Left ventricle myocardium inferior (tissue), 1 donor: ENCODE measurements at places on chromosomes 5 and 9.

DNA sequence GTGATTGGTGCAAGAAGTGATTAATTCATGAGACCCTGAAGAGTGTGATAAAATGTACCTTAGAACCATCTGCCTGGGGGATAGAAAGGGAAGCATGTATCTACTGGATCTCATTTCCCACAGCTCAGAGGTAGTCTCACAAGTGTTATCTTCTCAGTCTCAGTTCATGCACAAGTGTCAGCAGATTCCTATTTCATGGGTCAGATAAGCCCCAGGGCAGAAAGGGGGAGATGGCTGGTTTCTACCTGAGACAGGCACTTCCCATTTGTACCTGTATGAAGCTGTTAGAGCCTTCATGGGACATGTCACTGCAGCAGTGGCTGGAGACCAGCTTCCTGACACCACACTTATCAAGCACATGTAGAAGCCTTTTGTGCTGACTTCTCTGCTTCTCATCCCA, 45.6 kb upstream of the SMIM15 start:
- no peak overlapping the region for H3K27ac ChIP-seq
- no peak overlapping the region for H3K4me3 ChIP-seq
- DNase-seq: no peak
- H3K36me3 ChIP-seq: no peaks in the 10 kb centered on the region

- H3K36me3 ChIP-seq: no peaks in the 10 kb centered on the region
- DNase-seq: no peak
Observed at GRCh38 chr5:118052503-118052902, 935.8 kb downstream of the DTWD2 start.

GRCh38 chr5:156934450-156935211, 28.4 kb downstream of the TIMD4 start:
- no peak overlapping the region for H3K4me3 ChIP-seq
- H3K36me3 ChIP-seq: no peaks in the 10 kb centered on the region
- no peaks in the 10 kb centered on the region for H3K27me3 ChIP-seq
- H3K27ac ChIP-seq: no peak overlapping the region
- no peaks in the 10 kb centered on the region for H3K4me1 ChIP-seq
- DNase-seq: no peak

DNA sequence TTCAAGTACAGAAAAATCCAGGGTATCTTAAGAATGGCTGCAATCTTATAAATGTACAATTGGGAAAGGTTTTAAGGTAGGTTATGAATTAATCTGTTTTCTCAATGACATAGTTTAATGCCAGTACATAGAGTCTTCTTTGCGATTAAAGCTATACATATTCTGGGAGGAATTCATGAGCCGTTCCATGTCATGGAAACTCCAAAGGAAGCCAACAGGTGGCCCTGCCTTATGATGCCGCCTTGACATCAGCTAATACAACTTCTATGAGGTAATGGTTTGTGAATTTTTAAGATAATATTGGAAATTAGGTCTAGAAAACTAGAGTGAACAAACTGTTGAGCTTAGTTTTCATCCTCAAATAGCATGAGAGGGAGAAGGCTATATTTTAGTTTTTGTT, 713.4 kb downstream of the EFNA5 start:
- DNase-seq: no peak
- H3K4me3 ChIP-seq: no peak overlapping the region
- no peaks in the 10 kb centered on the region for H3K27me3 ChIP-seq
- H3K27ac ChIP-seq: no peak overlapping the region

- peaks cover 12% of the 10 kb centered on the region for H3K4me1 ChIP-seq
- peak overlapping the region; percentile 15 for H3K27ac ChIP-seq
- H3K27me3 ChIP-seq: no peaks in the 10 kb centered on the region
- no peaks in the 10 kb centered on the region for H3K36me3 ChIP-seq
- DNase-seq: peak; percentile 57
Observed at GRCh38 chr9:108727580-108728111, 128.1 kb downstream of the ACTL7B start.

GRCh38 chr9:115587310-115587709, 469.4 kb upstream of the TNC start:
- H3K27me3 ChIP-seq: no peaks in the 10 kb centered on the region
- H3K4me1 ChIP-seq: no peaks in the 10 kb centered on the region
- DNase-seq: no peak
- no peak overlapping the region for H3K4me3 ChIP-seq

GRCh38 chr9:75743855-75744254, 146.6 kb upstream of the PCSK5 start:
- H3K4me3 ChIP-seq: no peak overlapping the region
- H3K27ac ChIP-seq: no peak overlapping the region
- H3K4me1 ChIP-seq: peaks cover 15% of the 10 kb centered on the region
- DNase-seq: no peak

DNA sequence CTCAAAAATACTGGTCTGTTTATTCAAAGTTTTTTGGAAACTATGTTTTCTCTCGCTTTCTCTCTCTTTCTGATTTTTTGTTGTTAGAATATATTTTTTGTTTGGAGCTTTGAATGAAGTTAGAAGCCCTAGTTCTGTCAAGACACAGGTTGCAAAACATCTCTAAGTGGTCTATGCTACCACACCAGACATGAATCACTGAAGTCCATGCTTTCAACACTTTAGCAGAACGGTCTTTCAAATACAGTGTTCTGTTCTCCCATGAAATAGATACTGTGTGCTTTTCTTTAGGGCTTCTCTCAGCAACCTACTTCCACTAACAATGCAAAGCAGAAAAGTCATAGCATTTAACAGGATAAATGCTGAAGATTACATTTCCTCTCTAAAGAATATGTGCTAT, 392.5 kb downstream of the TMEM167A start:
- no peak overlapping the region for H3K4me3 ChIP-seq
- H3K36me3 ChIP-seq: no peaks in the 10 kb centered on the region
- H3K27me3 ChIP-seq: no peaks in the 10 kb centered on the region
- H3K27ac ChIP-seq: no peak overlapping the region
- H3K4me1 ChIP-seq: no peaks in the 10 kb centered on the region

- H3K27ac ChIP-seq: no peak overlapping the region
- DNase-seq: no peak
- no peaks in the 10 kb centered on the region for H3K36me3 ChIP-seq
- H3K27me3 ChIP-seq: no peaks in the 10 kb centered on the region
Observed at GRCh38 chr5:83453937-83454336, 17.6 kb upstream of the VCAN start.

- H3K27ac ChIP-seq: no peak overlapping the region
- no peak for DNase-seq
- no peak overlapping the region for H3K4me3 ChIP-seq
- H3K36me3 ChIP-seq: no peaks in the 10 kb centered on the region
- peaks cover 57% of the 10 kb centered on the region for H3K27me3 ChIP-seq
- H3K4me1 ChIP-seq: peaks cover 24% of the 10 kb centered on the region
Observed at GRCh38 chr5:135194573-135195269, 160.7 kb upstream of the PITX1 start.

DNA sequence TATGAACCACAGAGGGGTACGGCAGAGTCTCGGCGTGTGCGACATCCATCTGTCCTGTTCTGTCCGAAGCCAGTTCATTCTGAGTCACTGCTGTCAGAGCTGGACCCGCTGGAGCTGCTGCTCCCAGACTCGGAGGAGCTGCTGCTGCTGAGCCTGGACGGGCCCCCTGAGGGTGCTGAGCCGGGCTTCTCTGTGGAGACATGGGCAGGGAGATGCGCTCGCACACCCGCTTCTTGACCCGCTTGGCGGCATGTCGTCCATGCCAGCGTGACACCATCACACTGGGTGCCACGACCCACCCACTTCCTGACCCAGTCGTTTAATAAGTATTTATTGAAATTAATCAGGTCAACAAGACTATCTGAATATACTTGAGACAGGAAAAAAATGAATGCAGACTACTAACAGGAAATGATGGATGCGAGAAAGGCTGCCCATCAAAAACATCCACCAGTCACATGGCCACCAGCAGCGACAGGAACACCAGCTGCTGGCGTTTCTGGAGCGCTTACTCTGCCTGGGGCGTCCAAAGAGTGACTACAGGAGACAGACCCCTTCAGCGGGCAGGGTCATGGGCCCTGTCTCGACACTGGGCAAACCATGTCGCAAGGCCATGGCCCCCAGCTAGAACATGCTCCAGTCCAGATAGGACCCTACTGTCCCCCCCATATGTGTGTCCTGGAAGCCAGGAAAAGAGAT, 8.4 kb downstream of the BRD3OS start:
- H3K36me3 ChIP-seq: peaks cover 86% of the 10 kb centered on the region
- H3K27me3 ChIP-seq: no peaks in the 10 kb centered on the region
- no peaks in the 10 kb centered on the region for H3K4me1 ChIP-seq
- no peak overlapping the region for H3K4me3 ChIP-seq

DNA sequence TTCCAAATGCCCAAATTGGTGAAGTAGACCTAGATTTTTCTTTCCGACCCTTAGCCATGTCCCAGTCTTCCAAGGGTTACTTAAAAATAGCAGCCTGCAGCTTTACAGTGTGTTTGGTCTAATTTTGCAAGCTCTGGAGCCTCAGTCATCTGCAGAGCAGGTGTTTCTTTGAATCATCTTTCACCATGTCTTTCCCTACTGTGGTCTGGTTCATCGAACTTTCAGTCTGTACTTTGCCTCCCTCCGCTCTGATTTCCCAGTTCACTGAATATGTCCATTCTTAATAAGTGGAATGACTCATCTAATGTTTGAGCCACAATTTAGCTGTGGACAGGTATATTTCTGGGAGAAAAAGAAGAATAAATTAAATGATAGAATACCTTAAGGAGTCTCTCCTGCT, 1060.7 kb downstream of the EFNA5 start:
- H3K27ac ChIP-seq: no peak overlapping the region
- no peaks in the 10 kb centered on the region for H3K36me3 ChIP-seq
- H3K27me3 ChIP-seq: no peaks in the 10 kb centered on the region

- DNase-seq: no peak
- H3K27ac ChIP-seq: no peak overlapping the region
- no peaks in the 10 kb centered on the region for H3K27me3 ChIP-seq
- H3K4me1 ChIP-seq: no peaks in the 10 kb centered on the region
- H3K36me3 ChIP-seq: peaks cover 5% of the 10 kb centered on the region
- H3K4me3 ChIP-seq: no peak overlapping the region
Observed at GRCh38 chr5:120690621-120691407, 226.7 kb downstream of the PRR16 start.

GRCh38 chr9:120833325-120833724, 9.4 kb downstream of the PSMD5 start:
- H3K27ac ChIP-seq: no peak overlapping the region
- no peaks in the 10 kb centered on the region for H3K4me1 ChIP-seq
- H3K36me3 ChIP-seq: peaks cover 52% of the 10 kb centered on the region
- no peaks in the 10 kb centered on the region for H3K27me3 ChIP-seq
- H3K4me3 ChIP-seq: no peak overlapping the region

DNA sequence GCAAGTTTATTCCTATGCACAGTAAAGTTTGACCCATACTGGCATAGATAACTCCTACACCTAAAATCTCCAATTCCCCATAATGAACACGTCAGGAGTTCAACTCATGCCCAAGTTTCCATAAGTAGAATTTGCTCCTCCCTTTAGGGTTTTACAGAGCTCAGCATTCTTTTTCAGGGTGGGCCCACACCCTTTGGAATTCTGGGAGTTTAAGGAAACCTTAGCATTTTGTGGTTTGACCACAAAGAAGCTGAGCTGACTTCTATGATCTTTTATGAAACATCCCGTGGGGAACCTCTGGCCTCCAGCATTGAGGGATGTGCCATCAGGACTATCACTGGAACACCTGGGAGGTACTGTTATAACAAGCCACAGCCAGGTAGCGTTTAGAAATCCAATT, 220.6 kb upstream of the MAP3K1 start:
- H3K27me3 ChIP-seq: no peaks in the 10 kb centered on the region
- H3K4me1 ChIP-seq: peaks cover under 1% of the 10 kb centered on the region
- H3K4me3 ChIP-seq: no peak overlapping the region
- H3K36me3 ChIP-seq: no peaks in the 10 kb centered on the region
- no peak overlapping the region for H3K27ac ChIP-seq
- no peak for DNase-seq

DNA sequence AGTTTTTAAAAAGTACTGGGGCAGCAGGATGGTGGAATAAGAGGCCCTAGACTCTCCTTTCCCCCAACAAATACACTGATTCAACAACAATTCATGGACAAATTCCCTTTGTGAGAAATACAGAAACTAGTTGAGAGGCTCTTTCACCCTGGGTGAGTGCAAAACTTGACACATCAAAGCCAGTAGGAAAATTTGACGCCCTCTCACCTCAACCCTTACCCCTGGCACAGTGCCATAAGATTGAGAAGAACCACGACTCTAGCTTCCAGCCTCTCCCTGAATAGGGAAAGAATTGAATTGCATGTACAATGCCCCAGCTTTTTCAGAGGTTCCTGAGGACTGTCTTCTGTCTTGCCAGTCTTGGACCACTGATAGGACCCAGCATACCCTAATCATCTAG, 12.3 kb downstream of the KIF4B start:
- no peak overlapping the region for H3K27ac ChIP-seq
- DNase-seq: no peak
- no peaks in the 10 kb centered on the region for H3K36me3 ChIP-seq
- no peaks in the 10 kb centered on the region for H3K4me1 ChIP-seq
- H3K27me3 ChIP-seq: no peaks in the 10 kb centered on the region
- no peak overlapping the region for H3K4me3 ChIP-seq

GRCh38 chr5:137629646-137630045, 106.2 kb downstream of the KLHL3 start:
- H3K27ac ChIP-seq: peak overlapping the region; percentile 70
- H3K4me1 ChIP-seq: peaks cover 44% of the 10 kb centered on the region
- no peaks in the 10 kb centered on the region for H3K27me3 ChIP-seq
- H3K36me3 ChIP-seq: peaks cover 12% of the 10 kb centered on the region

DNA sequence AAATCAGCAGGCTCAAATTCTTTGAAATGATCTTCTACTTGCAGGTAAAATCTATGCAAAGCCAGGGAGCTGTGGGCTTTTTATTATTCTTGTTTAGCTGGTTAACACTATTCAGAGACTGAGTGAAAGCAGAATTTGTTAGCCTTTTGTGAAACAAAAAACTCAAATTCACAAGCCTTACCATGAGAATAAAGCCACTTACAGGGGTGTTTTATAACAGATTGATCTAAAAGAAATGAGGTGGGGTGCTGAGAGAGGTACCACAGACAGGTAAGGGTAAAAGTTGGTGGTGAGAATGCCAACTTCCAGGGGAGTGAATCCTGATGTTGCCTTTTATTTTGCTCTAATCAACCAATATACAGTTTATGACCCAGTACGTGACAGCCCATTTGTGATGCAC, 1585.6 kb downstream of the EFNA5 start:
- DNase-seq: no peak
- H3K4me3 ChIP-seq: no peak overlapping the region
- no peak overlapping the region for H3K27ac ChIP-seq
- H3K36me3 ChIP-seq: no peaks in the 10 kb centered on the region
